ENCODE measurements at places on chromosomes 16 and 17.

GRCh38 chr17:50507871-50508572 is at the start of gene MYCBPAP:
MYCBPAP (plus strand) TSS chr17:50508439; CDS start chr17:50508675, 236 bp downstream.
- peak; percentile 90 for DNase-seq

- DNase-seq = peak; percentile 76
These were observed 51.3 kb downstream of the ZFP90 start for GRCh38 chr16:68590201-68590994.

DNA sequence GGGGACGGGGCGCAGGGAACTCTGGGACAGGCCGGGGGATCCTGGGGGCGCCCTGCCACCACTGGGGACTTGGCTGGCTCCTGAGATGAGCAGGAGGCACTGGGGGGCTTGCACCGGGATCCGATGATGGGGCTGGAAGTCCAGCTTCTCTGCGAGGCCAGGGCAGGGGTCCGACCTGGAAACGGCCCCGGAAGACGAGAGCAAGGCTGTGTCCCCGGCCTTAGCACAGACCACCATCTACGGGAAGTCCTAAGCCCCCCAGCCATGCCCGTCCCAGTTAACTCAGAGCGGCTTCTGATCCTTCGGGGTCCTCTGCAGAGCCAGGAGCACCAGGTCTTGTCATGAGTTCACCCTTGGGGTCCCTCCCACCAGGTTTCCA is 573 bp downstream of the CDT1 start:
- no peak for DNase-seq

- no peak for DNase-seq
These were observed 37.2 kb downstream of the HAPSTR1 start for GRCh38 chr16:9128346-9129342.

GRCh38 chr17:79536212-79536840 is 74.5 kb downstream of the RBFOX3 start:
- DNase-seq = no peak

- DNase-seq = no peak
These were observed 141.2 kb downstream of the USP31 start for GRCh38 chr16:23008041-23008440.

GRCh38 chr17:44593156-44593555 is 35.9 kb downstream of the FZD2 start:
- DNase-seq = no peak

GRCh38 chr17:35817196-35817595 is 7.9 kb downstream of the TAF15 start:
- DNase-seq = no peak

GRCh38 chr17:73305845-73306836 is 5.7 kb downstream of the CDC42EP4 start:
- no peak for DNase-seq

DNA sequence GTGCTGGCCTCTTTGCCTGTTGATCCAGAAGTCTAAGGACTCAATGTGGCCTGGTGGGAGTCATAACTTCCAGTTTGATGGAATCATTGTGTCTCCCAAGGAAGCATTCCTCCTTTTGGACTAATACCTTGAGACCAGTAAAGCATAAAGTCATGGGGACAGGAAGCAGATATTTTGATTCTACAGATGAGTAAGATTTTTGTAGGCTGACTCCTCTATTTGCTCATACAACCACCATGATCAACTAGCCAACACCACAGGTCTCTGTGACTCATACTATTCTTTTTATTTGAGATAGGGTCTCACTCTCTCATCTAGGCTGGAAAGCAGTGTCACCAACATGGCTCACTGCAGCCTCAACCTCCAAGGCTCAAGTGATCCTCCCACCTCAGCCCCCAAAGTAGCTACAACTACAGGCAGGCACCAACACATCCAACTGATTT is 6.2 kb downstream of the MT2A start:
- DNase-seq = peak; percentile 80
